ENCODE measurements at places on chromosomes 7 and 10. TPM values are rescaled to one million over a fixed set of nuclear protein-coding genes. Genes with fewer than 3 reads are reported as not detected.

DNA sequence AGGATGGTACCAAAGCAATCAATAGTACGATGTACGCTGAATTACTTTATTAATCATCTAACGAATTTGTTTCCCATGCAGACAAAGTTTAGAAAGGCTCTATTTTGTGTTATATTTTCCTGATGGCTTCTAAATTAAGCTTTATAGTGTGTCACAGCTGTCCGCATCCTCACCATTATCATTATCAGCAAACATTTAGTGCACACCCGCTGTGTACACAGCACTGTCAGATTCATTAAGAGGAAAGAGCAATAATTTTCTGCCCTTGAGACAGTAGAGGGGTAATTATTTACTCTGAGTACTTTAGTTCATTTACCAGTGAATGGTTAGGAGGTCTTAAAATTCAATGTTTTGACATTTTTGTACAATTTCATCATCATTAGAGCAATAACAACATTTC, 233.3 kb upstream of the PTPRZ1 start:
- no peak for DNase-seq

GRCh38 chr7:91569728-91570457, 305.7 kb downstream of the FZD1 start:
- no peak for DNase-seq

- DNase-seq = no peak
Measured at GRCh38 chr7:137592232-137592896, 248.8 kb upstream of the PTN start.

DNA sequence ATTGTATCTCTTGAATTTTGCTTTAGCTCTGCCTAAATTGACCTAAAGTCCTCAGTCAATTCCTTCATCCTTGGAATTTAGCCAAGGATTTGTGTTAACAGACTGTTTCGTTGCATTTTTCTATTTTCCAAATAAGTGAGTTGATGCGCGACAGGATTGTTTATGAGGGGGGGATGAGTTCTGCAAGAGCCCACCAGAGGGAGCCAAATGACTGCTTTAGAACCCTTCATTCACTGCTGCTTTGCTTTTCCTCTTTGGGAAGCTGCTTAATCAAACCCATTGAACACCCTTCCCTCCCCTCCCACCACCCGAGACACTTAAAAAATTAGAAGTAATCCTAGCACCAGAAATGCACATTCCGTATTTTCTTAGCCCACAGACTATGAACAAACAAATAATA, 33.7 kb upstream of the PTF1A start:
- no peak for DNase-seq

GRCh38 chr10:63221950-63222349, 88.8 kb downstream of the NRBF2 start:
- no peak for DNase-seq

DNA sequence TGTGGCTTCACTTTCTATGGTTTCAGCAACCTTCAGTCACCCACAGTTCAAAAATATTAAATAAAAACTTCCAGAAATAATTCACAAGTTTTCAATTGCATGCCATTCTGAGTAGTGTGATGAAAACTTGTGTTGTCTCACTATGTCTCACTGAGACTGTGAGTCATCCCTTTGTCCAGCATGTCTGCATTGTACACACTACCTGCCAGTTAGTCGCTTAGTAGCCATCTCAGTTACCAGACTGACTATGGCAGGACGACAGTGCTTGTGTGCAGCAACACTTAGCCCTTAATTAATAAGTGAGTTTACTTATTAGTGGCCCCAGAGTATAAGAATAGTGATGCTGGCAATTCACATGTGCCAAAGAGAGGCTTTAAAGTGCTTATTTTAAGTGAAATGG, 22.5 kb downstream of the CCDC186 start:
- DNase-seq = no peak

Gene TAS2R5
- 0.40 TPM for total RNA-seq

- DNase-seq = no peak
Measured at GRCh38 chr7:107694386-107694785, 33.8 kb downstream of the SLC26A4 start.

Gene ANKRD22
- total RNA-seq = 0.13 TPM

DNA sequence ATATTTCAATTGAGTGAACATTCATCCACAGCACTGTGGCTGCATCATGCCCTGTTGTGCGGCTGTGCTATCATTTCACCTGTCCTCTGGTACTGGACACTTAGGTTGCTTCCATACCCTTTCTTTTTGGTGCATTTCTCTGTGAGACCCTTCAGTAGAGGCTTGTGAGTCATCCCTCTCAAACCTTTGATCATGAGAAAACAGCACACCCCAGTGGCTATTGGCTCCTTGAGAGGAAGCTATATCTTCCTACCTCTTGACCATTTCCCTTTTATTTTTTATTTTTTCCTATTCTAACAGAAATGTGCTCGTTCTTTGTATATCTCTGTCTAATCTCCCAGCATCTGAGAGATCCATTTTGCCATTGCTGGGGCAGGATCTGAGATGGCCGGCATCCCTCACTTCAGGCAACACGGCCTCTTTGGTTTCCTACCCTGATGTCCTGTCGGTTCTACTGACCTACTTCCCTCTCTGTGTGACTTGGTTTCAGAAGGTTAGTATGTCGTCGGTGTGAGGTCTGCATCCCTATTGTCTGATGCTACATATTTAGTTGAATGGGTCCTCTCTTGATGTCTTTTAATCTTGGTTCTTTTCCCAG, 23.8 kb upstream of the PIK3AP1 start:
- DNase-seq = no peak

Gene AS3MT
- 7.2 TPM for total RNA-seq

Gene TET1
- 1.2 TPM for total RNA-seq

Gene HOXA10
- total RNA-seq = not detected

DNA sequence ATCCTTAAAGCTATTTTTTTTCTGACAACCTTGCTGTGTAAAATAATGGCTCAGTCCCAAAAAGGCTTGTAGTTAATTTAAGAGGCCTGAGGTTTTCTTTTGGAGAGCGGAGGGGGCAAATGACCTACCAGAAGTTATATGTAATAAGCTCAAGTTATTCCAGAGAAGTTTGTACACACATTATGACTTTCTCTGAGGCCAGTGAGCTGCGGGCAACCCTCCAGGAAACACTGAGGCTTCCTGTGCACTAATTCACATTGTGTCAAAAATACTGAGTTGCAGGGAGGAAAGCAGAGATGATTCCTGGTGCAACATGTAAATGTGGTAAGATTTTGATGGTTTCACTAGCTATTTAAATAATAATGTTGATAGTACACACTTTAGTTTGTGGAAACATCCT, 188.6 kb downstream of the DIP2C start:
- DNase-seq = peak; percentile 60

GRCh38 chr10:17113889-17114540, 15.6 kb downstream of the CUBN start:
- no peak for DNase-seq

Gene ITIH5
- 8.4 TPM for total RNA-seq

Gene SFTPA1
- total RNA-seq = 0.19 TPM

- DNase-seq = no peak
Measured at GRCh38 chr10:77925410-77925794, 1.2 kb downstream of the DLG5 start.

DNA sequence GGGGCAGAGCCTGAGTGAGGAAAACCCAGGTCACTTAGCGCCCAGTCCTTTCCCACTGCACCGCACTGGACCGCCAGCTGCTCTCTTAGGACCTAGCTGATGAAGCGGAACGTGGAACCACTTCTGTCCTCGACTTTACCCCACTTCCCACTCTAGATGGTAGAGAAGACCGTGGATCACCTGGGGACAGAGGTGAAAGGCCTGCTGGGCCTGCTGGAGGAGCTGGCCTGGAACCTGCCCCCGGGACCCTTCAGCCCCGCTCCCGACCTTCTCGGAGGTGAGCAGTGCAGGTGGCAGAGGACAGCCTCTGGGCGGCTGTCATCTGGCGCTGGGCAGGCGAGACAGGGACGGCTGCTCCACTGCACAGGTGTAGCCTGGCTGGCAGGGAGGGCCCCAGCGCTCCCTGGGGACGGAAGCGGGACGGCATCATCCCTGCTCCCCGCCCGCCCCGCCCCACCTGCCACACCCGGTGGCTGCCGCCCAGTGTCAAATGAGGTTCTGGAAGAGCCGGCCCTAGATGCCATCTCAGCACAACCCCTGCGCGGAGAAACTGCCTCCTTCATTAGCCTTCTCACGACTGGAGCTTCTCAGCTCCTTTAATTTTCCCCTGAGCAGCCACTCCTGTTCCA, 11.7 kb downstream of the PLAC9 start:
- DNase-seq = peak; percentile 75

DNA sequence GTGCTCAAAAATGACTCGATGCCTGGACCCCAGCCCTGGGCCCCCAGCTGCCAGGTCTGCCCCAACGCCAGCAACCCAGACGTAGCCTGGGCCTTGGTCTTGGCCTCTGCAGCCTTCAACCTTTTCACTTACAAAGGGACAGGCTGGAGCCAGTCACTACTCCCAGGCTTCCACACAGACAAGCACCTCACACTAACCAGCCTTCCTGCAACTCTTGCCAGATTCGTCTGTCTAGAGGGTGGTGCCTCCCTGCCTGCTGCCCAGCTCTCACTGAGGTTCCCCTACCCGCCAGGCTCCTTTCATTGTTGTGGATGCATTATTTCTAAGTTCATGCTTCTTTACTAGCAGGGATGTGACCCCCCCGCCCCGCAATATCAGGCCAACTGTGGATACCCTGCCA, 56.3 kb downstream of the NUDCD3 start:
- DNase-seq = no peak

GRCh38 chr7:135620980-135621850, 41.1 kb upstream of the STMP1 start:
- no peak for DNase-seq

DNA sequence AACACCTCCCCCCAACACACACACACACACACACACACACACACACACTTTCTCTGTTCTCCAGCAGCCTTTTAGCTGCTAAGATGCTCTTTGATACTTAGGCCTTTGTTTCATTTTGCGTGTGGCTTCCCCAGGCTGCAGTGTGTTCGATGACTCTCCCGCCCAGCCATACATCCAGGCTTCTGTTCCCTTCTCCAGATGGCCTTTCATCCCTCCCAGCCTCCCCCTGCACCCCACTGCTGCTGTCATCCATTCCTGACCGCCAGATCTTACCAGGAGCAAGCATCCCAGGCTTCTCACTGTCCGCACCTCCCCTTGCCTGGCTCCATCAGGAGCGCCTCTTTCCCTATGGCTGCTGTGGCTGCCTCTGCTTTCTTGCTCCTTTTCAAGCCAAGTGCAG, 77.8 kb upstream of the PPIF start:
- no peak for DNase-seq

DNA sequence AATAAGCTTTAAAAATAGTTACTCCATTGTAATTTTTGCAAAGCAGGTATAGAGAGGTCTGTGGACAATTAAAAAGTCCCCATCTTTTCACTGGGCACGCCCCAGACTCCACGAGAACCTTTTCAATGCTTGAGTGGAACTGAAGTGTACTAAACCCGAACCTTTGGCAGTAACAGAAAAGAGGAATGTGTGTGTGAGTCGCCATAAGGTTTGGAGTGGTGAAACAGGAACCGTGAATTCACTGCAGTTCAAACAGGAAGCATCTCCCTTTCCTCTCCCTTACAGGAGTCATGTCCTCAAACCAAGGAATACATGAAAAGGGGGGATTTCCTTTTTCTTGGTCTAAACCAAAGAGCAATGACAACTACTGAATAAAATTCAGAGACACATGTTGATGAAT, 23.2 kb downstream of the NDUFB2 start:
- no peak for DNase-seq

Gene C10orf143
- 2.6 TPM for total RNA-seq

- no peak for DNase-seq
Measured at GRCh38 chr7:40077849-40078248, 56.6 kb downstream of the MPLKIP start.

Gene MYO1G
- 2.4 TPM for total RNA-seq

DNA sequence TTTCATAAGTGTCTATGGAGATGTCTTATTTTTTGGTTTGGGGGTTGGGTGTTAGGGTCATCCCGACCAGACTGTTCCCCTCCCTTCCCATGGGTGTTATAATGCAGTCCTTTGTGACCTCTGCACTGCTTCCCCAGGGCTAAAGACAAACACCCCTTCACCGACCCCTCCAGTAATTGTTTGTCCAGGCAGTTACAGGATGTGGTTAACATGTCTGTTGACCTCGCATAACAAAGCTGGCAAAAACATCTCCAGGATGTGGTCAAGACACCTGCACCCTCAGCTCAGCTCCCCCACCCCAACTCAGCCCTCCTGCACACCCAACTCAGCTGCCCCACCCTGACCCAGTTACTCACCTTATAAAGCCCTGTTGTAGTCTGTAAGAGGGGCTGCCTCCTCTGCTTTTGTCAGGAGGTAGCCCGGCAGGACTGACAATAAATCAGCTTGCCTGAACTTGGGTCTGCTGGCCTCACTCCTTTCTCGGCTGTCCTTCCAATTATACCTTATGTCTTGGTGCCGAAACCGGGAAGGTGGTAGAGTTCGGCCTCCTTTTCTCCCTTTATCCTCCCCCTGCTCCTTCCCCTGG, 102.2 kb downstream of the ZNF92 start:
- no peak for DNase-seq

Gene MSMB
- total RNA-seq = not detected

- DNase-seq = no peak
Measured at GRCh38 chr7:48168159-48168558, 3.1 kb upstream of the ABCA13 start.

- no peak for DNase-seq
Measured at GRCh38 chr10:88187472-88187871, 324.0 kb downstream of the PTEN start.

DNA sequence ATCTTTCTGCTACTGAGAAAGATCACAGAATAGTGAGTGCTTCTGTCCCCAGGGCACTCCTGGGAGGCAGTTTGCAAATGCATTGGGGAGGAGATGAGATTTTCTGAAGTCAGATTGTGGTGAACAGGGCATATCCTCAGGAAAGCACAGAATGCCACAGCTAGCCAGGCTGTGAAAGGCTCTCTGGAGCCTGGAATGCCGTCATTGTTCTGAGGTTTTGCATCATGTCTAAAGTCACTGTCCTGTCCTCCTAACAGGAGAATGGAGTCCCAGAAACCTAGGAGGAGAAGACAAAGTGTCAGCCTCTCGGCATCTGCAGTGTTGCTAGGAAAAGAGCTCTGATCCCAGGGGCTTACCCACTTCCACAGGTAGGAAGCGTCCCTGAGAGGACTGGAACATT, 69.2 kb upstream of the IGFBP3 start:
- no peak for DNase-seq

Gene VAX1
- total RNA-seq = not detected

GRCh38 chr7:158033196-158033595, 554.4 kb downstream of the PTPRN2 start:
- peak; percentile 38 for DNase-seq

- no peak for DNase-seq
Measured at GRCh38 chr7:4204513-4205165, 477.5 kb upstream of the FOXK1 start.

DNA sequence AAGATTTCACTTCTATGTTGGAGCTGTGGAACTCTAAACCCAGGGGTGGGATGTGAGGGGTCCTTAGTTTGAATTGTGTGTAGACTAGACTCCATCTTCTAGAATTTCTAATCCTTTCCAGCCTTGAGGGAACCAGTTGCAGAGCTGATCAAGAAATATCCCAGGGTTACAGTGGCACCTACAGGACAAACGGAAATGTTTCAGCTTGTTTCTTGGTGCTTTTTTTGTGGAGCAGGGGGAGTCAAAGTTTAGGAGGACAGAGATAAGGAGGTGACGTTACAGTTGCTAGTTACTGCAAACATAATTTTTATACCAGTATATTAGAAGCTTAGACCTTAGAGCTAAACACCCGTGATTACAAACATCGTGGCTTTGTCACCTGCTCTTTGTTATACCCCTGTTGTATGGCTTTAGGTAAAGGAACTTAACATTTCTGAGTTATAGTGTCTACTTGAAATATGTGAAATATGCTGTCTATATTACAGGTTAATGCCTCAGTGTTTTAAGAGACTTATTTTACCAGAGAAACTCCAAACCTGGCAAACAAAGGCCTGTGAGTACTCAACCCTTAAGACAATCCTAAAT, 84.5 kb upstream of the DYNC1I1 start:
- no peak for DNase-seq

Measured in cardiac septum (tissue), 1 donor.